ENCODE measurements at places on chromosomes 12 and 14.

DNA sequence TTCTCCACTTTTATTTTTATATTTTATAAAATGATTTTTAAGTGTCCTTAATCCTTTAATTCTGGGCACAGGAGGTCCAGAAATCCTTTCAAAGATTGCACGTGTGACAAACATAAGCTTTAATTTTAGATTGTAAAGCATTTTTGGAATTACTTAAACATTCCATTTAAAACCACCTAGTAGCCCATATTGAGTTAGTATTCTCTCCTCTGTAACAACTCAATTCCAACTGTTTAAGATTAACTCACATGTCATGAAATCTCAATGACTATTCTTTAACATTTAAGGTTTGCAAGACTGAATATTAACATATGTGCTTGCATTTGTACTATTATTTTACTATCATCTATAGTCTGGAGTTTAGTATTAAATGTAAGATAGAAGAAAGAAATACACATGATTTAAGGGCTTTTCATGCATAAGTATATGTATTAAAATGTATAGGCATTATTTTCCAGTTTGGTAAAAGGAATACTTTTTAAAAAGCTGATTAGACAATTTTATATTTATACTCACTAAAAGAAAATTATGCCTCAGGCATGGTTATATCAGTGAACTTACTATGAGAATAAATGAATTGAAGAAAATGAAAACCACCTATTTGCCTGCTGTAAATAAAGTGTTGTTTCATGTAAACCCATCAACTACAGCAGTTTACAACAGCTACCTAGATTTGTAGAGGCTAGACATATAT, 776.9 kb downstream of the SLC6A15 start:
- DNase-seq: no peak

GRCh38 chr14:20489093-20489994, 16.0 kb upstream of the RNASE10 start:
- DNase-seq: no peak

DNA sequence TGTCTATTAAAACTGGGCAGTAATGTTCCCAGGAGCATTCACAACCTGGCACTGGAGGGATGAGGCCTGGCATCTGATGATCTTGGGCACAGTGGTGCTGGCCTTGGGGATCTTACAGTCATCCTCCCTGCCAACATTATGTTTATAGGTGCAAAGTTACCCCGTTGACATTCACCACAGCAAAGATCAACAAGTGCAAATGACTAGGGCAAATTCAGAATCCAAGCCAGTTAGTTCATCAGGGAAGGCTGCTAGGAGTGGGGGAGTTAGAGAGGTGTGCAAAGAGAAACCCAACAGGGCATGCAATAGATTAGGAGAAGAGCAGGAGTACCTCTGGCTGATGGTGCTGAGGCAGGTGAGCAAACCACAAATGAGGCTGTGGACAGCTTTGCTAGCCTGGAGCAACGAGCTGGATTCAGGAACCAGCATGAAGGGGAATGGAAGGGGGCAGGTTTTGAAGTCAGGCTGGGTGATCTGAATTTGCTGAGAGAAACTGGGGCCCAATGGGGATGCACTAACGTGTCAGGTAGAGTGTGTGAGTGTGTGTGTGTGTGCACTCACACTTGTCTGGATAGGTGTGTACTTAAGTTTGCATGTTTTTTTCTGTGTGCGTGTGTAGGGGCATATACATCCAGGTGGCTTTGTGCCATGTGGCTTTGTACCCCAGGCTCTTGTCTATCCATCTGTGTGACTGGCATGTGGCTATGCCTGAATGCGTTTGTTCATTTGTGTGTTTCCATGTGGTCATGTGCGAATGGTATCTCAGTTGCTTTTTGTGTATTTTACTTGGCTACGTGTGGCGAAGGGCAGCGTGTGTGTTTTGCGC, 1.6 kb downstream of the CISTR start:
- DNase-seq: no peak

DNA sequence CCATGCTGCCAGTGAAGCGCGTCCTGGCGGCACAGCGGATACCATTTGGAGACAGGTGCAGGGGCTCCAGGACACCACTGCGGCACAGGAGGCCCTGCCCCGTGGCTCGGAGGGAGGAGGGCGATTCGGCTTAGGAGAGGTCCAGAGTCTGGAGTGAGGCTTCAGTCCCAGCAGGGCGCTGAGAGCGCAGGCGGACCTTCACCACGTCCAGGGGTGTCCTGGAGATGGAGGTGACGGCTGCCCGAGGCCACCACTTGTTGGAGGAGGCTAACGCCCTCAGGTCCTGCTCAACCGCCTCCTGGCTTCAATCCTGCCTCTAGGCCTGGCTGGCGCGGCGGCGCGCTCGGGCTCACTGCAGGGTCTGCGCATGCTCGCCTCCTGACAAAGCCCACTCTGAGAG, 45.7 kb downstream of the EIF2S3B start:
- no peak for DNase-seq

Measured in stimulated activated CD4-positive, alpha-beta T cell treated with anti-CD3 and anti-CD28 coated beads, TNF-alpha, amount 100 ng/mL, for 24 hours (primary cell).